HCT116 (cell line): ENCODE measurements at places on chromosomes 2 and 18.

GRCh38 chr2:238021327-238021726 is 39.5 kb upstream of the SCLY start:
- DNase-seq: no peak

DNA sequence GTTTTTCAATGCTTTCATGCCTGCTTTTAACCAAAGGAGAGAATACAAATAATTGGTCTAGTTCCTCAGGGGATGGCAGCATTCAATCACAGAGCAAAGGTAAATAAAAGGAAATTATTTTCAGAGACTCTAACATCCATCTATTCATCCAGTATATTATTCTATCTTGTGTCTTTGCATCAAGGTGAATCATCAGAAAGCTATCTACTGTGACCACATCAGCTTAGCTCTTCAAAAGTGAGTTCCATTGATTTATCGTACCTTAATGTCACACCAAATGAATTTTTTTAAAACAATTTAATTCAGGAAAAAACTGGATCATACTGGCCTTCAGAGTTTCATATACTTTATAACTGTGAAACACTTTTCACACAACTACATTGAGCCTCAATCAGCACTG is 66.1 kb downstream of the CHN1 start:
- peak; percentile 13 for DNase-seq

DNA sequence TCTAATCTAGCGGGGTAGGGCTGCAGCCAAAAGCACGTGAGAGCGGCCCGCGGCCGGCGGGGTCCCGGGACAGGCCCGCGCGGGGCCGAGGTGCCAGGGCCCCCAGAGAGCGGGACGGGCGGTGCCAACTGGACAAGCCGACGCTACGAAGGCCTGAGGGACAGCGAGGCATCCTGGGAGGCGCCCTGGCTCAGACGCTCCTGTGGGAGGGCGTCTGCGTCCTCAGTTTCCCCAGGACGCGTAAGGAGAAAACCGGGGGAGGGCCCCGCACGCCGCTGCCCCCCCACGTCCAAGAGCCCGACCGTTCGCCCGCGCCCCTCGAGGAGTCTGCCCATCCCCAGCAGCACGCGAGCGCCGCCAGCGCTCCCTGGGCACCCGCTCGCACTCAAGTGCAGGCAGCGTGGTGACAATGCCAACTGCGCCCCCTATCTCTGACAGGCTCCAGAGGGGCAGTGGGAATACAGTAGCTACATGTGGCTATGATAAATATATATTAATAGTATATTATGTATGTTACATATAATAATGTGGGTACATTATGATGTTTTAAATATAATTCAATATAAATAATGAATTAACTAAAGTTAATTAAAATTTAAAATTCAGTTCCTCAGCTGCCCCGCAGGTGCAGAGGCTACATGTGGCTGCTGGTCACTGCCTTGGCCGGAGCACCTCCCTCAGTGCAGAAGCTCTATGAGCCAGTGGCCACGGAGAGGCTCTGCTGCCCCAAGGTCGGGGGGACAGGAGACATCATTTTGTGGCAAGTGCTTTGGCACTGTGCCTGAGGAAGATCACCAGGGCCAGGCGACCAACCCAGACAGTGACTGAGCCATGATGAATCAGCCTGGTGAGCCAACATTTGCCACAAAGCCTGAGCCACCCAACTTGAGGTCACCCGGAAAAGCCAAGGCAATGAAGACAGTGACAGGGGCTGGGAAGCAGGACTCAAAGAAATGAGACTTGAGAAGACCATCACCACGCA is 5.5 kb upstream of the SFT2D3 start:
- DNase-seq: peak; percentile 27

GRCh38 chr18:57836557-57836956 is 33.4 kb upstream of the ATP8B1 start:
- DNase-seq: no peak

DNA sequence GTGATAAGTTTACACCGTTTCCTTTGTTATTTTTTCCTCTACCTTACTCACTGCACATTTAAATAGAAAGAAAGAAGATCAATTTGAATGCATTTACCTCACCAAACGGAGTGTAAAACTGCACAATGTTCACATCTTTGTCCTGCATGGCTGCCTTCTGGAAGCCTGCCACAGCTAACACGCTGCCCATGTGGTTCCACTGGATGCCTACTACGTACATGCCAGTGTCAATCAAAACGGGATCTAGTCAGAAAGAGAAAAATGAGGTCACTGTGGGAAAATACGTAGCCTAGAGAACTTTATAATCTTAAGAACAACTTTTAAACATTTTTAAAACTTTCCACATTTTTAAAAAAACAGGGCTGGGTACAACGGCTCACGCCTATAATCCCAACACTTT is 16.4 kb downstream of the WDR35 start:
- DNase-seq: no peak

GRCh38 chr2:224820283-224820991 is 104.3 kb upstream of the CCDC195 start:
- DNase-seq: no peak

DNA sequence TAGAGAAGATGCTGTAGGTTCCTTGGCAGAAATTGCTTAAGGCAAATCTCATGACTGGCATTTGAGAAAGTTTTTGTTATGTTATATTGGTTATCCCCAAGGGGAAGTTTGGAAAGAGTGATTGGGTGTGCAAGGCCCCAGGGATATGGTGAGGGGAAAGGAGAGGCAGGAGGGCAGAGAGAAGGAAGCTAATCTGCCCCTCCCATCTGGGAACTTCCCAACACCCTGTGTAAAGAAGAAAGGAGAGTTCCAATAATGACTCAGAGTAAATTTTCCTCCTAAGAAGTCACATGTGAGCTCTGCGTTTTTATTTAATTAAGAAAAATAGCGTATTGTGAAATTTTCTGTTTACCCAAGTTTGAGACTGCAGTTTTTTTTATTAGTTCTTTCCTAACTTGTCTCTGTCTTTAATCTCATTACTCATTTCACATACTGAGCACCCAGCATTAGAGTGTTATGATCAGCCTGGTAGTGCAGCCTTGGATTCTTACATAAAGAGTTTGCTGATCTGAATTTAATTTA is 3.1 kb upstream of the KYNU start:
- DNase-seq: no peak

GRCh38 chr2:204638471-204639194 is 93.4 kb downstream of the PARD3B start:
- DNase-seq: no peak

- no peak for DNase-seq
Observed at GRCh38 chr18:28459587-28459986, 282.7 kb upstream of the CDH2 start.

DNA sequence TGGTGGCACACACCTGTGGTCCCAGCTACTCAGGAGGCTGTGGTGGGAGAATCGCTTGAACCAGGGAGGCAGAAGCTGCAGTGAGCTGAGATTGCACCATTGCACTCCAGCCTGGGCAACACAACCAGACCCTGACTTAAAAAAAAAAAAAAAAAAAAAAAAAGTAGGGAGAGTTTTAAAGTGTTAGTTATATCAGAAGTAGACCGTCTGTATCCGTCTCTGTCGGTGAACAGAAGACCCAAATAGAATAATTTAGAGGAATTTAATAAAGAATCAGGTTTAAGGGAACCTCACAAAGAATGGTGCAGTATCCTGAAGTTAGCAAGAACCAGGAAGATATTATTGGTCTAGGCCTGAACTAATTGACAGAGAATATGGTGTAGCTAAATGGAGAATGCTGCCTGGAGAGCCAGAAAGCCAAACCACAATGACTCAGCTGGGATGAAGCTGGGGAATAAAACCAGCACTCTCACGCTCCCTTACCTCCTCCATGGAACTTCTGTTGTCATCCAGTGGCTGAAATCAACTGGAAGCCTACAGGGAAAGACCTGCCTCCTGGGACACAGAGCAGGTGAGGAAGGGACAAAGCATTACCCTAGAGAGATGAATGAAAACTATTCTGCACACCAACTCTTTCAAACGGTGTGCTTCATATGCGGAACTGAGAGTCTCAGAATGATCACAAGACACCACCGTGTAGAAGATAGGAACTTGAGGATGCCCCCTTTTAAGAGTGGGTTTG is 39.1 kb upstream of the PLEKHM3 start:
- DNase-seq: no peak

GRCh38 chr2:83068714-83069113 is 1390.4 kb downstream of the SUCLG1 start:
- DNase-seq: no peak

- DNase-seq: no peak
Observed at GRCh38 chr2:107811411-107811810, 15.3 kb upstream of the RGPD4 start.
